ENCODE measurements at places on chromosomes 5 and 9.
A peak's percentile ranks its signal among the peaks of the same experiment; 100 is the strongest.

GRCh38 chr9:38010918-38011704 lies 57.9 kb downstream of the SHB start:
- DNase-seq: no peak

DNA sequence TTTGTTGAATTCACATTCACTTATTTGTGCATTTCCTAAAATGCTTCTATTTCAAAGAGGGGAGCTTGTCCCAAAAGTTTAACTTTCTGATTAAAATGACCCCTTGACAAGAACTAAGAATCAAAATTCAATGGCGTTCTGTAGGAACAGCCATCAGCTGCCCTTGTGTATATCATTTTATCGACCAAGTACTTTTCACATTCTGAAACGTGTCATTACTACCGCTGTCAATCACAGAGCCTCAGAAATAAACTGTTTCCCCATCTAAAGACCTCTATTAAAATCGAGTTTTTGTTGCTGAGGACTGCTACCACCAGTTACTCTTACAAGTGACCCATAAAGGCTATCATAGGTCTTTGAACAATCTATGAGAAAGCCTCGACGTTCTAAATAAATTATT lies 1.6 kb upstream of the FOXD1 start:
- DNase-seq: no peak

DNA sequence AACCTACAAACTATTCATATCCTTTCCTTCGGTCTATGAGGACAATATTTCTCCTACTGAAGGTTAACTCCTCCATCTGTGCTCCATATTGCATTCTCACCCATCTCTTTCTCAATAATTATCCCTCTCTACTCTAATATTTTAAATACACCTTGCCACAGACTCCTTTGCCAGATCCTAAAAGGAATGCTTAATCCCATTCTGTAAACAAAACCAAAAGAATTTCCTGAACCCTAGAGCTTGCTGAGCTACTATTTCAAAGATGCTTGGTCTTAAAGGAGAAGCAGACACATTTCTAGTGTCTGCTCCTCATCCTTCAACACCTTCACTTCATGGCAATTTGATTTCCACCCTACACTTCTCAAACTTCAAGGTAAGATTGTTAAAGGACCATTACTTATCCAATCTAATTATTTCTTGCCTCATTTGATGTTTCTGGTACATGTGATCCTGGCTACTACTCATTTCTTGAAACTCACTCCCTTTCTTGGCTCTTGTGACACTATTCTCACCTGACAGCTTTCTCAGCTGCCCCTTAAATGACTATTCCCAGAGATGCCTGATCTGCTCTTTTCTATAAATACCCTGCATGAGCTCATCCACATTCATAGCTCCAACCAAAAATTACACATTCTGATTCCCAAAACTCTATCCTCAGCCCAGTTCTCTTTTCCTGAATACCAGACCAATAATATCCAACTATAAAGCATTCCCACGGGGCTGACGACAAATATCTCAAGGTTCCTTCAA lies 20.2 kb downstream of the HOMER1 start:
- DNase-seq: peak; percentile 19

- DNase-seq: no peak
These were observed 61.7 kb downstream of the DAP start for GRCh38 chr5:10699281-10699874.

DNA sequence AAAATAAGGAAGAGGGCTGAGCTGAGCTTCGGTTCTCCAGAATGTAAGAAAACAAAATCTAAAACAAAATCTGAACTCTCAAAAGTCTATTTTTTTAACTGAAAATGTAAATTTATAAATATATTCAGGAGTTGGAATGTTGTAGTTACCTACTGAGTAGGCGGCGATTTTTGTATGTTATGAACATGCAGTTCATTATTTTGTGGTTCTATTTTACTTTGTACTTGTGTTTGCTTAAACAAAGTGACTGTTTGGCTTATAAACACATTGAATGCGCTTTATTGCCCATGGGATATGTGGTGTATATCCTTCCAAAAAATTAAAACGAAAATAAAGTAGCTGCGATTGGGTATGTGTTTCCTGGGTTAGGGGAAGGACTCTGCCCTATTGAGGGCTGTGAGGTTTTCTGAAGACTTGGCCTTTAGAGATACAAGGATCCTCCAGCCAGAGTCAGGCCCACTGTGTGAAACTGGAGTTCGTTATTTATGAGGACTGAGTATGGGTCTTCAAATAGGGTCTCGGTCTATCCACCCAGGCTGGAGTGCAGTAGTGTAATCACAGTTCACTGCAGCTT lies 3.8 kb downstream of the EGR1 start:
- no peak for DNase-seq

DNA sequence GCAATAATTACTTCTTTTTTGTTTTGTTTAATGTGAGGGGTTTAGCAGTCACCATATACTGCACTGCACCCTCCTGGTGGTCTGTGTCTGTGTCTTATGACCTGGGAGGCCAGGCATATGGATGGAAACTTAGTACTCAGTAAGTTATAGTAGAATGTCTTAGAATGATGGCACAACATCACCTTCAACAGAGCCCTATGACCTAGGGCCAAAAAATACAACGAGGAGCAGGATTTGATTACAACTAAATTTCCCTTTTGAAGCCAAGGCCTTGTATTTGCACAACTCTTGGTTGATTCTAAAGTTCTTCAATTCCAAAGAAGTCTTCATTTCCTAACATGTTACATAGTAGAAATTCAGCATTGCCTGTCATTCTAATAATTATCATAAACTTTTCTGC lies 422.1 kb upstream of the PIK3R1 start:
- no peak for DNase-seq

DNA sequence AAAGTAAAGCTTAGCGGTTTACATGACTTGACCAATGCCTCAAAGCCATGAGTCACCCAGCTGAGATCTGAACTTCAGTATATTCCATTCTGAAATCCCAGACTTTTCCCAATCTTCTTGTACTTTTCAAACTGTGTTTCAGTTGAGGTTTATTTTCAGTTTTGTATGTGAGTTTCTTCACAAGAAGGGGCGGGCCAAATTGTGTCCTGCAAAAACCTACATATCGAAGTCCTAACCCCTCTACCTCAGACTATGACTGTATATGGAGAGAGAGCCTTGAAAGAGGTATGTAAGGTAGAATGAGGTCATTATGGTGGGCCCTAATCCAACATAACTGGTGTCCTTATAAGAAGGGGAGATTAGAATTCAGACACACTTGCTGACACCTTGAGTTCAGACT lies 666 bp upstream of the TLR4 start:
- DNase-seq: no peak
